Spinal cord (tissue), 10 donors: ENCODE measurements at places on chromosomes 2 and 18. TPM values are rescaled to one million over a fixed set of nuclear protein-coding genes. Genes with fewer than 3 reads are reported as not detected.

DNA sequence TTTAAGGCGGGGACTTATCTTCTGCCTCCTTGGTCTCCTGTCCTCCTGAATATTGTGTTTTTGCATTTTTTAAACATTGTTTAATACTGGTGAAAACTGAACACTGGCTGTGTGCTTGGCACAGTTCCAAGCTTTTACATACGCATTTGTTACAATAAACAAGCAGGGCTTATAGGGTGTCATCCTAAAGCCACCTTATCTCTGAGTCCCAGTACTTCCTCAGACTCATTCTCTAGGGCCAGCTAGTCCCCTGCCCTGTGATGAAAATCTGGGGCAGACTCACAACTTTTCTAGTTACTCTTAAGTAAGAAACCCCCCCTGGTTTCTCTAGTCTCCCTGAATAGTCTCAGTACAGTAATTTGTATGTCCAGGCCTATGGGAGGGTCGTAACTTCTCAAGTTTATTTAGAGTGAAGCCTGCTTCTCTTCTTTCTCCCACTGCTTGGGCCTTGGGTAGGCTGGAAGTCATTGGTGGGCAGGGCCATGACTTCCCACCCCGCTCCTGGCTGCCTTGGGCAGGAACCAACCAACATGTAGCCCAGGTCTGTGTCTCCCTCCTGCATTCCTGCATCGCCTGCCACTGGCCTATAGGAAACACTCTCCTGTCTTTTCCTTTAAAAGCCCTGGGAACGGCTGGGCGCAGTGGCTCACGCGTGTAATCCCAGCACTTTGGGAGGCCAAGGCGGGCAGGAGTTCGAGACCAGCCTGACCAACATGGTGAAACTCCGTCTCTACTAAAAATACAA, 7.7 kb upstream of the KCNE4 start:
- no peaks in the 10 kb centered on the region for H3K4me1 ChIP-seq
- no peak for DNase-seq
- no peak overlapping the region for H3K4me3 ChIP-seq

GRCh38 chr2:105924932-105925331, 180.2 kb downstream of the NCK2 start:
- H3K27ac ChIP-seq = no peak overlapping the region
- peaks cover 12% of the 10 kb centered on the region for H3K4me1 ChIP-seq

- peaks cover 9% of the 10 kb centered on the region for H3K4me1 ChIP-seq
- no peaks in the 10 kb centered on the region for H3K27me3 ChIP-seq
- H3K4me3 ChIP-seq = no peak overlapping the region
- no peak overlapping the region for H3K27ac ChIP-seq
Measured at GRCh38 chr2:11022591-11023273, 111.0 kb downstream of the KCNF1 start.

Gene DNAH7
- polyA plus RNA-seq = 16.1 TPM

Gene PARD6G
- 18.9 TPM for polyA plus RNA-seq

Gene ASB1
- polyA plus RNA-seq = 40.5 TPM

DNA sequence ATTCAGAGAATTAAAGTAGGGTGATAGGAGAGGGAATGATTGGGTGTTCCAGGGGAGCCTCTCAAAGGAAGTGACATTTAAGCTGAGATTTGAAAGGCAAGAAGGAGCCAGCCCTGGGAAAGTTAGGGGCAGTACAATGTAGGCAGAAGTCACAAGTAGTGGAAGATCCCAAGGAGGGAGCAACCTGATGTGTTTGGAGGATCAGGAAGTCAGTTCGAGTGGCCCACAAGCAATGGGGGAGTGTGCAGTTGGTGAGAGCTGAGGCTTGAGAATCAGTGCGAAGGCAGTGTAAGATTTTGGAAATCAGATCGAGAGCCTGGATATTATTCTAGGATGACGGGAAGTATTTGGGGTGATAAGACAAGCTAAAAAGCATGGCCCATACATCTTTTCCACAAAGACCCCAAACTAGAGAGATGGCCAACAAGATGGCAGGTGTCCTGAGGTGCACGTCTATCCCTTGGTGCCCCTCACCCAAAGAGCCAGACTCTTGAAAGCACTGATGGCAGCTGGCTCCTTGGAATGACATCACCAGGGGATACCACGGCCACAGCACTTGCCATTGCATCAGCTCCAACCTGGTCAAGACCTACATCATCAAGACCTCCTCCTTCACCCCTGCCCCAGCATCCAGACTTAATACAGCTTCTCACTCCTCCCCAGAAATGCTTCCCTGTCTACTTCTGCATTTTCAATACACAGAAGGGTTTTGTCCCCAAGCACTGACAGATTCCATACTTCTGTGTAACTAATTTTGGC, 127.3 kb downstream of the BCL2 start:
- DNase-seq = no peak
- no peaks in the 10 kb centered on the region for H3K27me3 ChIP-seq
- H3K36me3 ChIP-seq = no peaks in the 10 kb centered on the region
- peaks cover 3% of the 10 kb centered on the region for H3K4me1 ChIP-seq
- H3K4me3 ChIP-seq = no peak overlapping the region
